Globus pallidus (tissue), 1 donor: ENCODE measurements at places on chromosomes 6 and 20.
A peak's percentile ranks its signal among the peaks of the same experiment; 100 is the strongest.

DNA sequence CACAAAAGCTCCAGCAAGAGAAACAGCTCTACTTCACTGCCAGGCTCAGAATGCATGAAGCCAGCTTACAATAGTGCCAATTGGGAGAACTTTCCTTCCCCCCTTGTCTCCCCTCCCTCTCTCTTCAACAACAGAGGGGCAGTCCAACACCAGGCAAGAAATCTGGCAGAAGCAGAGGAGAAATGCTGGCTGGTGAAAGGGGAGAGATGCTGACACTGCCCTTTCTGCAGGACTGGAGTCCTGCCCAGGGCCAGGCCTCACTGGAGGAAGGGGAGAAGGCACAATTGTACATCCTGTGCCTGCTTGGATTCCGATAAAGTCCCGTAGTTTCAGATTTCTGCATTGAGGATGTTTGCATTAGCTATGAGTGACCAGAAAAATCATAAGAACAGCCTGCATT, 148.6 kb downstream of the LRRC1 start:
- DNase-seq, result peak; percentile 76

GRCh38 chr6:35176301-35177024, 35.3 kb upstream of the TCP11 start:
- DNase-seq, result no peak

DNA sequence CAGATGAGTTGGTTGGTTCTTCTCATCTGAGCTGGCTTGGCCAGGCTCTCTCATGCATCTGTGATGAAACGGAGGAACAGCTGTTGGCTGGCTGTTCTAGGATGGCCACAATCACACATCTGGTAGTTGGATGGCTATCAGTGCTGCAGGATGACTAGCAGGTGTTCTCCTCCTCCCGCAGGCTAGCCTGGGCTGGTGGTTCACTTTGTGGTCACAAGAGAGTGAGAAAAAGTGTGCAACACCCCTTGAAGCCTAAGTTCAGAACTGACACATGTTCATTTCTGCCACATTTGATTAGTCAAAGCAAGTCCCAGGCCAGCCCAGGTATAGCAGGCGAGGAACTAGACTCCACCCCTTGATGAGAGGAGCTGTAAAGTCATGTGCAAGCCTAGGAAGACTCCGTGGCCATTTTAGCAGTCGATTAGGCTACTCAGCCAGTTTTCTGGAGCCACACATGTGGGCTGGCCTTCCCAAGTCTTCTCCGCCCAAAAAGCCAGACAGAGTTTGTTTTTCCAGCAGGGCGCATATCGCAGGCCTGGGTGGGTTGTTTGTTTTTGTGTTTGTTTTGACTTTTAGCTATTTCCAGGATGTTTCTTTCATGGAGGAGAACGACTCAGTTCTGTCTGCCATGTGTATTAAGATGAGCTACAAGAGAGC, 120.8 kb downstream of the ISM1 start:
- DNase-seq, result no peak

GRCh38 chr6:28695715-28696114, 170.0 kb downstream of the GPX5 start:
- DNase-seq, result no peak

DNA sequence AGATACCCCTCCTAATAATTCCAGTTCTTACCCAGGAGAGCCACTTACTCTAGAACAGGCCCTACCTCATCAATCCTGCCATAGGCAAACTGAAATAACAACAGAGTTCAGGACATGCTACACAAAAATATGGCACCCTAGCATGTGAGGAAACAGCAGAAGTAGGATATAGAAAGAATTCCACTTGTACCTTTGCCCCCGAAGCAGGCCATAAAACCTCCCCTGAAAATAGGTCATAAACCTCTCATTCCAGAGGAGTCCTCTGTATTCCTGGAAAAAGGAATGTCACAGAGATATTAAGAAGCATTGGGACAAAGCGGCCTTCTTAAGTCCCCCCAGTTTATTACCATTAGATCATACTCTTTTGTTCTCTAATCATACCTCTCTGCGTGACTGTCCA, 504.3 kb upstream of the MARCKS start:
- no peak for DNase-seq

GRCh38 chr6:139754898-139755775, 380.7 kb upstream of the CITED2 start:
- no peak for DNase-seq

DNA sequence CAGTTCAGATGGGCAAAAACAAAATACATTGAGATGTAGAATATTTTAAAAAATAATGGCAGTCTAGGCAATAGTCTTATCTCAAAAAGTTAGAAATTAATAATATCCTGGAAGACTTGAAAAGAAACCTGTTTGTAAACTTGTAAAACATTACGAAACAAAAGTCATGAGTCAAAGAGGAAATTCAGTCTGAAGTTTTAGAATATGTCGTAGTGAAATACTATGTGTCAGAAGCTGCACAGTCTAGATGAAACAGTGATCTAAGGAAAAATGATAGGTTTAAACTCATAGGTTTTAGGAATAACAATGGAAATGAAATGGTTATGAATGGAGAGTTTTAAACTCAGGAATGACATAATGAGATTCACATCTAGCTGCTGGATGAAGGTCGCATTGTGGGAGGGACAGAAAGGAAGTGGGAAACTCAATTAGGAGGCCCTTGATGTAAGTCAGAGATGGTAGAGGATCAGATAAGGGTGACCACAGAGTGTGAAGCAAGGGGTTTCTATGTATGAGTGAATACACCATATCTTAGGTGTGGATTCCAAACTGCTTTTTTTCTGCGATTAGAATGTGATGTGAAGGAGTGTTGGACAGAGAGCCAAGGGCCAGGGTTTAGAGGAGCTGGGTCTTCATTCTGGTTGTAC, 2.8 kb downstream of the SNRPB2 start:
- no peak for DNase-seq

GRCh38 chr6:53898026-53898795, 103.4 kb downstream of the LRRC1 start:
- DNase-seq, result no peak

DNA sequence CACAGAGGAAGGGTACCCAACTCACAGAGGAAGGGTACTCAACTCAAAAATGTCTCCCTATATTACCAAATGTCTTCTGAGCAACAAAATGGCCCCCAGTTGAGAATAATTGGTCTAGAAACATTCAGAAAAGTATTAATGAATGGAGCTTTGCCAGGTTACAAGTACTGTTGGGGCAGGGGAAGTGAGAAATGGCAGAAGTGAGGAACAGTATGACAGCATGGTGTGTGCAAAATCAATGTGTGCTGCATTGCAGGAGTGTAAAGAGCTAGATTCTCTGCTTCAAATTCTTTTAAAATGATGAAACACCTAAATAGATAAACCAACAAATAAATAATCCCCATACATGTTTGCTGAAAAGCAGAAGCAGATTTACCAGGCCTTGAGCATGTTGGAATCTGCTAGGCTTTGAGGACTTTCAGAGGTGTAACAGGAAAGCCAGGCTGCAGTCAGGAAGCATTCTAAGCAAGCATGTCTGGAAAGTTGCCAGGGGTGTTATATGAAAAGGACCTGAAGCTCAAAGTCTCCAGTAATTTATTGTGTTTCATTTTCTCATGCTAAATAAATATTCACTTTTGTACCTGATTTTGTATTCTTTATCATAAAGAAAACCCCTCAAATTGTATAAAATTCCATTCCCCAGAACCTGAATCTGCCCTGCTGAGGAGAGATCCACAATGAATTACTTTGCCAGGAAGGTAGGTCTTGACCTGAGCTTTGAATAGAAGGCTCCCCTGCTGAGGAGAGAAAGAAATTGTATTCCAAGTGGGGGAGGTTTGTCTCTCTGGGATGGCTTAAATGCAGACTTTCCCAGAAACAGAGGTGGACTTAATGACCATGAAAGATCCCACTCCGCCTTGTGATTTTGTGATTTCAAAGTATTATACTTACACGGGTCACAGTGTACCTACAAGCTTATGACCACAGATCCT, 265.0 kb upstream of the MARCKS start:
- no peak for DNase-seq

DNA sequence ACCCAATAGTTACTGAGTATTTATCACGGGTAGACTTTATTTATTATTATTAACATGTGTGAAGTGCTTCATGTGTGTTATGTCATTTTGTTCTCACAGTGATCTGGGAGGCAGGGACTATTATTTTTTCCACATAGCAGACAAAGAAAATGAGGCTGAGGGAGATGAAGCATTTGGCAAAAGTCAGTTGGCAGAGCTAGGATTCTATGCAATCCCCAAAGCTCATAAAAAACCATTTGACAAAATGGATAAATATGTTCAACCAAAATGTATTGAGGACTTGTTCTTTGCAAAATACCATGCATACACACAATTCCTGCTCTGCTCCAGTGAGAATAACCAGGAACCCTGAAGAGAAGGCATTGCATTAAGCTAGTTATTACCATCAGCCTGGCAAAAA, 184.4 kb downstream of the HS3ST5 start:
- DNase-seq, result no peak

DNA sequence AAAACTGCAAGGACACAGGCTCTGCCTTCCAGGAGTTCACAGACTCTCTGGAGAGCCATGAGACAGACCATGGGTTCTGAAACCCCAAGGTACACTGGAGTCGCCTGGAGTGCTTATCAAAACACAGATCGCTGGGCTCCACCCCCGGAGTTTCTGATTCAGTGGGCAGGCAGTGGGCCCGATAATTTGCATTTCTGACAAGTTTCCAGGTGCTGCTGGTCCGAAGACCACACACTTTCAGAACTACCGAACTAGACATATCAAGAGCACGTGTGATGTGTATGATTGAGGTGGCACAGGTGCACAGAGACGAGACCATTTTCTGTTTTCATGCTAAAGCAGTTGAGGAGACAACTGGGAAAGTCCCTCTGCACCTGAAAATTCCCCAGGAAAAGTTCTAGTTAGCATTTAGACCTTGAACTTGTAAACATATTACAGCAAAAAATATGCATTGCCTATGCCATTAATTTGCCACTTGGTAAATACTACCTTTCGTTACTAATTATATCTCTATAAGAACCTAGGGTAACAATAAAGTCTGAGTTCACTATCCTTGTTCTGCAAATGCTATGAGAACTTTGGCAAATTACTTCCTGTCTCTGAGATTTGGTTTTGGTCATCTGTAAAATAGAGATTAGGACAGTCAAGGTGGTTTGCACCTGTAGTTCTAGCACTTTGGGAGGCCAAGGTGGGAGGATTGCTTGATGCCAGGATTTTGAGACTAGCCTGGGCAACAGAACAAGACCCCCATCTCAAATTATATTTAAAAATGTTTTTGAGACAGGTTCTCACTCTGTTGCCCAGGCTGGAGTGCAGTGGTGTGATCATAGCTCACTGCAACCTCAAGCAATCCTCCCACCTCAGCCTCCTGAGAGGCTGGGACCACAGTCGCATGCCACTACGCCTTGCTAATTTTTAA, 14.3 kb upstream of the PIM1 start:
- no peak for DNase-seq

DNA sequence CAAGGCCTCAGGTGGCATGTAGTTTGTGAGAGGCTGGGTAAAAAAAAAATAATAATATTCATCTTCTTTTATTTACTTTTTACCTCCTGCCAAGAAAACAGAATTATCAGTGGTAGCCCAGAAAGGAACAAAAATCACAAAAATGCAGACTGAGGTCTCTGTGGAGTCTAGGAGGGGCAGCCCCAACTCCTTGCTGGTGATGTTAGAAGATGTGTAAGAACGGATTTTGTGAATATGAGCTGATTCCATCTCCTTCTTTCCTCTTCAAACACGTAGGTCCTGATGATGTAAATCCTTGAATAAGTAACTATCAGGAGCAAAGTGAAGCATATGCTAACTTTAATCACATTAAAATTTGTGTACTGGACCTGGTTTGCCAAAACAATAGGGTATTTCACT, 226.8 kb downstream of the EYA4 start:
- DNase-seq, result no peak

GRCh38 chr6:51855310-51856082, 231.9 kb downstream of the PKHD1 start:
- peak; percentile 23 for DNase-seq

DNA sequence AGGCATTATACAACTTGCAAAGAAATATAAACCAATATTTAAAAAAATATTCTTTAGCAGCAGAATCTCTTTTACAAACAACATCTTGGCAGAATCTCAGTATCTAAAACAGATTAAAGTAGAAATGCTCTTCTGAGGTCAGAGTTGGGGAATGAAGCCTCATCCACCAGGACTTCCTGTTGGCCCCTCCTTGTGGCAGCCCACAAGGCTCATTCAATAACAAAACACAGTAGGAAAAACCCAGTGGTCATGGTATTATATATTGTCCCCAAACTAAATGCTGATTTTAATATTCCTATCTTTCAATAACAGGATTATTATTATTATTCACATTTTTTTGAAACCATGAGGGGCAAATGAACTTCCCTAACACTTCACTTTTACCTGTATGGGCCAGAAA, 368.6 kb downstream of the BTBD9 start:
- DNase-seq, result no peak

GRCh38 chr20:36478137-36478905, 63.0 kb upstream of the MYL9 start:
- no peak for DNase-seq

GRCh38 chr20:49819702-49820101, 7.1 kb downstream of the SLC9A8 start:
- DNase-seq, result no peak

DNA sequence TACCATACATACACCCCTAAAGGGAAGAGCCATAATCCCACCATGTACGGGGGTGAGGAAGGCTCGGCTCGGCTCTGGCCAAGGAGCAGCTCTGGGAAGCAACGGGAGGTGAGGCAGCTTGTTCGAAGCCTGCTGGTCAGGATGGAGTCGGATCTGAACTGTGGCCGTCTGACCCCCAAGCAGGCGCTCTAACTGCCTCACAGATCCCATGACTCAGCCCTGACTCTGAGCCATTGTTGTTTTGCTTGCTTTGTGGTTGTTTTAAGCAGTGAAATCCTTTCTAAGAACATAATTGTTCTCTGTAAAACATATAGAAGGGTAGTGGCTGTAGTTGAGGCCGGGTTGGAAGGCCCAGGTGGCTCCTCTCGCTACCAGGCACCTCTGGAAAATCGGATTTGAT, 10.9 kb downstream of the C6orf132 start:
- no peak for DNase-seq

GRCh38 chr6:145323646-145324045, 411.7 kb downstream of the EPM2A start:
- DNase-seq, result no peak

DNA sequence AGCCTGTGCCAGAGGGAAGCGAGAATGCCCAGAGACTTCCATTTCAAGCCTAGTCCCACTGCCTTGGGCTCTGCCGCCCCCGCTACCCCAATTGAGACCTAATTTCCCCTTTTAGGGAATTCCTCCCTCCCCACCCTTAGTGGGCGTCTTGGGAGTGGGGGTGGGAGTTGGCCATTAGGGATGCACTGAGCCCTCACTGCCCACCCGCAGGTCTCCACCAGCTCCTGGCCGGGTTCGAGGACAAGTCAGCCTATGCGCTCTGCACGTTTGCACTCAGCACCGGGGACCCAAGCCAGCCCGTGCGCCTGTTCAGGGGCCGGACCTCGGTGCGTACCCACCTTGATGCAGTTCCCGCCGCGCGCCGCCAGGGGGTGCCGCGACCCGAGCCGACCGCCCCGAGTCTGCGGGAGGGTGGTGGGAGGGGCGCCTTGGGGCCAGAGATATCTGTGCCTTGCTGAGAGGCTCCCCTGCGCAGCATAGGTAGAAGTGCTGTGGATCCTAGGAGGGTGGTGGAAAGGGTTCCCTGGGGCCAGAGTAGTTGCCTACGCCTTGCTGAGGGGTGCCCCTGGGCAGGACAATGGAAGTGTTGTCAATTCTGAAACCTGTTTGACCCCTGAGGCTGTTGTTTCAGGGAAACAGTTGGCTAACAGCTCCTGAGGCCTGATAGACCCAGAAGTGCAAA, 9.2 kb downstream of the ITPA start:
- no peak for DNase-seq
